ENCODE measurements at places on chromosomes 2 and 18.

DNA sequence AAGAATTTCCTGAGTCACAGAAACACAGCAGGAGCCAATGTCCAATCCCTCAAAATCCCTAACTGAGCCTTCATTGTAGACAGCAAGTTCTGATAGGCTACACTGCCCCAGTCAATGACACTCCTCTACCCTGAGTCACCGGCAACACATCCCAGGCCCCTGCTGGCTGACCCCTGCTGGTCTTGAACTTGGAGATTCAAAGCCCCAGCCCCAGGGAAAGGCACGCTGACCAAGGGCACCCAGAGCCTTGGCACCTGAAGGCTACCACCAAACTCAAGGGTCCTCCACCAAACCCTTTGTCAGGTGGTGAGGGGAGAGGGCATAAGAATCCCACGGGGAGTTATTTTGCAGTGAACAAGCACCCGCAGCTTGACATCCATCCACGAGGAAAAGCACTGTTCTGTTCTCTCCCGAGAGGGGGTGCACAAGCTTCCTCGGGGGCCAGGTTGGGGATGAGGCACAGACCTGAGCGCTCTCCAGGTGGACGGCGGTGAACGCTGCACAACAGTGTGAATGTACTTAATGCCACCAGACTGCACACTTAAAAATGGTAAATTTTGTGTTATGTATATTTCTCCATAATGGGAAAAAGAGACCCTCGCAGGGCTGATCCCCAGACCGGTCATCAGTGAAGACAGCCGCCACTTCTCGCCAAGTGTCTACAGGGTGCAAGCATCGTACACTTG lies 46.9 kb downstream of the TFCP2L1 start:
- DNase-seq: no peak

DNA sequence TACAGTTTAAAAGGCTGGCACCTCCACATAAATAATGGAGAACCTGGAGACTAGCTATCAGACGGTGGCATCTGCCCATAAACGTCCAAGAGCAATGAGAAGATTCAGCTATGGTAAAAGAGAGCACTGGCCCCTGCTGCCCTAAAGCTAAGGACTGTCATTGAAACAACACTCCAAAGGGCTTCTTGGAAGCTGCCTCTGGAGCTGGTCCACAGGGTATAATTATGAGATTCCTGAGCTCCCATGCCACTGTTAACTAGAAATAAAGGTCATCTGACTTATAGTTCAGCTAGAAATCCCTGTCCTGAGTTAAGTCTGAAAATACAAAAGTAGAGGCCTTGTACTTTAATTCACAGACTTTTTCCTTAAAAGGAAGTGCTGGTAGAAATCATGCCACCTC lies 39.9 kb upstream of the RBMS1 start:
- DNase-seq: no peak

DNA sequence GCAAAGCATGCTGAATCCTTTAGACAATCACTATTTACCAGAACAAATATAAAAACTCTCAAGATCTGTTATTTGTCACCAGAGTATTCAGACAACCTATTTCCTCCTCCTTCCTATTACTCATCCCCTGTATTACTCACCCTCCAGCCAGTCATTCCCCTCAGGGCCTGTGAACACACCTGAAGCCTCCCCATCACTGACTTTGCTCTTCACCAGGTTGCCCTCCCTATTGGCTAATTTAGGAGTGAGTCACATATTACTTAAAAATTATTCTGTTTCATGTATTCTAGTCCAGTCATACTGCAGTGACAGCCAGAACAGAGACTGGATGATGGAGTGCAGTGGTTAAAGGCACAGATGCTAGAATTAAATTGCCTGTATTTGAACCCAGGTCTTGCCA lies 3.7 kb upstream of the ATG16L1 start:
- no peak for DNase-seq

- no peak for DNase-seq
Measured at GRCh38 chr18:6374340-6374739, 40.4 kb downstream of the L3MBTL4 start.

DNA sequence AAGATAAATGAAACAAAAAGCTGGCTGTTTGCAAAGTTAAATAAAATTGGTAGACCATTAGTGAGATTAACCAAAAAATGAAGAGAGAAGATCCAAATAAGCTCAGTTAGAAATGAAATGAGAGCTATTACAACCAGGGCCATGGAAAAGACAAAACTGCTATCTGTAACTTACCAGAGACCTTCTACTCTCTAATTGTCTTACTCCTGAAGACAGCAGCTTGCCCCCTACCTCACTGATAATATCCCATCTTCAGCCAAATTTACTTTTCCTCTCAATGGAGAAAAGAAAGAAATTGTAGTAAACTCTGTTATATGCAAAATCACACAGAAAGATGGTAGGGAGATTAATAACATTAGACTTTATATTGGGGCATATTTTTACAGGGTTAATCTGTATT lies 178.2 kb downstream of the LCLAT1 start:
- DNase-seq: no peak

DNA sequence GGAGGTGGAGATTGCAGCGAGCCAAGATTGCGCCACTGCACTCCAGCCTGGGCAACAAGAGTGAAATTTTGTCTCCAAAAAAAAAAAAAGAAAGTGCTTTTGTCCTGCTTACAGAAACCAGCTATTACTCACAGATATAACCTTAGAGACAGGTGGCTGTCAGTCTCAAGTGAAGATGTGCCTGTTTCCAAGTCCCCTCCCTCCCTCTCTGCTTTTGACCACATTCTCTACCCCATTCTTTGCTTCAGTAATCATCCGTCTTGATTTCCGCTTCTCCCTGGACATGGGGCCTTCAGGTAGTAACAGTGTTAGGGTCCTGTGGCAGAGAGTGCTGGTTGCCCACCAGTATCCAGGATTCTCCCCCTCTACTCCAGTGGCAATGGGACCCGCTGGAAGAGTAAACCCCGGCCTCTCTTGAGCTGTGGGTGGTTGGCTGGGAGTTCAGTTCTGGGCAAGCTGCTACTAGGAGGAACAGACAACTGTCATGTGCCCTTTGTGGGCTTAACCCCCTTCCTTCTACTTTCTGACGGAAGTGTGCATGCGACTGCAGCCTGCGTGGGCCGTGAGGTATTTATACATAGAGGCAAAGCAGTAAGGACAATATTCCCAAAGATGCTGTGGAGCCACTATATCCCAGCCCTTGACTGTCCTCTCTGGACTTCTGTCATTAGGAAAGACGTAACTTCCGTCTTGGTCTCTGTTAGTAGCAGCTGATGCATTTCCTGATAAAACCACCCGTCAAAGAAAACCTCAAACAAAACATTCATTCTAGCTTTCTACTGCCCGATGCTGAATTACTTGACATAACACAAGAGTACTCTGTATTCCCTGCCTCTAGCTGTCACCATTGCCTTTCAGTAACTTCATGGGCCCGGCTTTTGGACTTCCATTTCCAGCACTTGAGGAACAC lies 17.8 kb downstream of the PDCL3 start:
- peak; percentile 59 for DNase-seq
